Tibial nerve (tissue), 4 donors: ENCODE measurements at places on chromosomes 4 and X. TPM values are rescaled to one million over a fixed set of nuclear protein-coding genes. Genes with fewer than 3 reads are reported as not detected.

GRCh38 chr4:88446124-88446523 is 10.8 kb upstream of the HERC5 start:
- no peak for DNase-seq

AWAT2 gene
- total RNA-seq: not detected

MAP3K15 gene
- not detected for total RNA-seq

- no peak for DNase-seq
Observed at GRCh38 chr4:152079543-152080293, 318.9 kb upstream of the GATB start.

DNA sequence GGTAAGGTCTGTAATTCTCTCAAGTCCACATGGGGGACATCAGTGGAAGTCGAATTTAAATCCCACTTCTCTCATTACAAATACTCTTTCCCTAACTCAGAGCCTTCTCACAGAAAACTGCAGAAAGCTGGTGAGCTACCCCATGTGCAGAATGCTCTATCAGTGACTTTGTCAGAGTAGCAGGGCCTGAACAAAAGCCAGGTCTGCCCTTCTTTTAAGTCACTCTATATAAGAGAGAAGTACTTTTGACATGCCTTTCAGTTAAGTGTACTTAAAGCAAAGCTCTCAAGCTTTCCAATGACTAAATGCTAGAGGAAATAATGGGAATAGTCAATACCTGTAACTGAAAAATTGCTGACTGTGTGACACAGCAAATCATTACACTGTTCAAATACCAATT is 323.1 kb downstream of the KCNIP4 start:
- no peak for DNase-seq

SSX3 gene
- total RNA-seq: not detected

DUSP21 gene
- not detected for total RNA-seq

GRCh38 chr4:103484521-103484920 is 235.3 kb downstream of the TACR3 start:
- DNase-seq: no peak

SMIM31 gene
- not detected for total RNA-seq

DNA sequence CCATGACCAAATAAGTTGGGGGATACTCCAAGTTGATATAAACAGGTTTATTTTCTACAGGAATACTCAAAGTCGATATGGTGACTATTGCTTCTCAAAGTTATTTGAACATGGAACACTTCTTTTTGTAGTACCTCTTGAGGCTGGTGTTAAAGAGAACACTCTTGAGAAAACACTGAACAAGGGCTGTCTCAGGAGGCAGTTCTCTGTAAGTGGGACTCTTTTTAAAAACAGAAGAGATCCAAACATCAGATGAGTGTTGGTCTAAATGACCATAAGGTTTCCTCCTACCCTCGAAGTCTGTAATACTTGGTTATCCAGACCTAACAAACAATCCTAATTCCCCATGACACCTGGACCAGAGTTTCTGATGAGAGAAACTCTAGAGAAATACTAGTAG is 223.2 kb upstream of the TEX13C start:
- no peak for DNase-seq

DNA sequence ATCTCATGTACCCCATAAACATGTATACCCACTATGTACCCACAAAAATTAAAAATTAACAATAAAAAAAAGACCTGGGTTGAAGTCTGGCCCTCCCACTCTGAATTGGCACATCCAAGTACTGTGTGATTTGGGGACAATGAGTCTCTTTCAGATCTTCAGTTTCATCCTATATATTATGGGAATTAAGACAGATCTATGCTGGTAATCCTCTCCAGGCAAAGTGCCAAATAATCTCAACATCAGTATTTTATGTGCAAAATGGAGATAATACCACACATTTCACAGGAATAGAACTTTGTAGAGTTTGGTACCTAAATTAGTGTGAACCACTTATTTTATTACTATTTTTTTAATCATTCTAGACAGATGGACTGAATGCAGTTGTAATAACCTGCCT is 11.0 kb upstream of the SCD5 start:
- DNase-seq: no peak

GABRB1 gene
- not detected for total RNA-seq

- DNase-seq: no peak
Observed at GRCh38 chrX:3791449-3791848, 78.0 kb upstream of the PRKX start.

DNA sequence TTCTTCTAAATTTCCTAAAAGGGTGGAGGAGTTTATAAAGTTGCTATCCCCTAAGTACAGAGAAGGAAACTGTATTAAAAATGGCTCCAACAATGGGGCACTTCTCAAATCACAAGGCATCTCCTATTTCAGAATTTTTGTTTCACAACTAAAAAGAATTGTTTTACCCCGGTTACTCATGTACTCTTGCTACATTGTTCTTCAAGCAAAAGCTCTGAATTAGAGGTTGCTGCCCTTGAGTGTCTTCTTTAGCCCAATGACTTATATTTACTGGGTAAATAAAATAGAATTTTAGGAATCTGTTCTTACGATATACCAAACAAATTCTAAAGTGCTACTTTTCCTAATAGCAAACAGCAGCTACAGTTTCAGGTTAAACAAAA is 67.5 kb downstream of the PPEF2 start:
- DNase-seq: no peak

DNA sequence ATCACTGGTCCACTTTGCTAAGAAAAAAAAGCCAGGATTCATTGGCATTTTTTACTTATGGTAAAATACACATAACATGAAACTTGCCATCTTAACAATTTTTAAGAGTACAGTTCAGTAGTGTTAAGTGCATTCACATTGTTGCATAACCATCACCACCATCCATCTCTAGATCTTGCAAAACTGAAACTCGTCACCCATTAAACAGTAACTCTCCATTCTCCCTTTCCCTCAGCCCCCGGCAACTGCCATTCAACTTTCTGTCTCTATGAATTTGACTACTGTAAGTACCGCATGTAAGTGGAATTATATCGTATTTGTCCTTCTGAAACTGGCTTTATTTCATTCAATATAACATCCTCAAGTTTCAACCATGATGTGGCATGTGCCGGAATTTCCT is 56.3 kb upstream of the LNX1 start:
- DNase-seq: no peak

- DNase-seq: no peak
Observed at GRCh38 chr4:166839615-166840251, 394.6 kb downstream of the SPOCK3 start.

RAB39B gene
- 0.90 TPM for total RNA-seq

GRCh38 chrX:42050345-42050744 is 127.0 kb upstream of the CASK start:
- no peak for DNase-seq

DNA sequence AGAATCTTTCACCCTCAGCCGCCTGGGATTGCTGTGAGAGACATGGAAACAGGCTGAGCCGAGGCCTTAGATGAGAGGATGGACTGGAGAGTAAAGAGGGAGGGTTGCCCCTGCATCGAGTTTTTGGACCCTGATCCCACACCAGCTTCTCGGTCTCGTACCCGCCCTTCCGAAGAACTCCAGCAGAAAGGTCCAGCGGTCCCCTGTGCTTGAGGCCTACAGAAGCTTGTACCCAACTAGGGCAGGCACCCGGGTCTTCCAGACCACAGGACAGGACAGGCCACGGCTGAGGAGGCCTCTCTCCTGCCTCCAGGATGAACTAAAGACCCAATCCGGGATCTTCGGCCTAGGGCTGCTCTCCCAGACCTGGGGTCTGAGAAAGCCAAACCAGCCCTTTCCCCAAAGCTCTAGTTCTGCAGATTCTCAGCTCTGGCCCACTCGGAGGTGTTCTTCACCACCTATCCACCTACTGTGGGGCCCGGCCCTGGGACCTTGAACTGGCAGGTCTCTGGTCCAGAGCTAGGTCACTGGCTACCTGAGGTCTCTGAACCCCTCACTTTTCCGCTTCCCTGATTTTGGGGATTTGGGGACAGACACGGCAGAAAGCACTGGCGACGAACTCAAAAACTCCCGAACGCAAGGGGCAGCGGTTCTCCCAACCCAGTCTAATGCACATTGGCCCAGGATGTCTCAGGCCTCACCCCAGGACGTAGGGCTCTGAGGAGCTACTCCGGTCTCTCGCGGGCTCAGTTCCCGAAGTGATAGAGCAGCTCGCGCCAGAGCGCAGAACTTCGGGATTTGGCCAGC is 1.1 kb downstream of the NKX3-2 start:
- DNase-seq: no peak

DNA sequence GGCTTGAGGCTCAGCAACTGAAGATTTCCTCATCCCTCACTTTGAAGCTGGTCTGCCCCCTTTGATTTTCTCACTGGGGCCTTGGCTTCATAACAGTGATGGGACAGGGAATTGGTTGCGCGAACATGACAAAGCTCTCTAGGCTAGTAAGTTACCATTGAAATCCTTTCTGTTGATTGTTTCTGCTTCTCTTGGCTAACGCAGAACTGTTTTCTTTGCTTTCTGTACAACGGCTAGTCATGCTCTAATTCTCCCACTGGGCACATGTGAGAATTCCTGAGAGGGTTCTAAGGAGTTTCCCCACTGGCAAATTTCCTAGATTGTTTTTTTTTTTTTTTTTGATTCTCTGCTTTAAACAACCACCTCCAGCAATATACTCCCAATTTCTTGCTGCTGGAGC is 738.6 kb downstream of the PCDH7 start:
- no peak for DNase-seq

- no peak for DNase-seq
Observed at GRCh38 chrX:9330249-9330982, 134.4 kb upstream of the TBL1X start.

DNA sequence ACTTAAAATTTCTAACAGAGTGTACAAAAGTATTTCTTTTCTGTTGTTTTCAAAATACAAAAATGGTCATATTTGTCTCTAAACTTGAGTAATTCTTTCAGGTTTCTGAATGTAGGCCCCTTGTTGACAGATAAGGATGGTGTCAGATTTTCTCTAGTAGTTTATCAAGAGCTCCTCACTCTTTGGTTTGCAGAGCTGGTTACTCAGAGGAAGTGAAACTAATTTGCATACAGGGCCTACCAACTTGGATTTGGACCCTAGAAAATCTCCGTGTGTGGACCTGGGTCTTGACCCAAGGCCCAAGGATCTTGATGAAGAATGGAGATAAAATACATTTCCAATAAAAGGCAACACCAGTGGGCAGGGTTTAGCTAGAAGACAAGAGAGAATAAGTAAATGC is 433 bp upstream of the ADH6 start:
- no peak for DNase-seq

- no peak for DNase-seq
Observed at GRCh38 chrX:10725071-10725470, 104.7 kb upstream of the MID1 start.

ARR3 gene
- not detected for total RNA-seq

KDR gene
- total RNA-seq: 28.8 TPM

- no peak for DNase-seq
Observed at GRCh38 chr4:163587867-163588266, 93.4 kb downstream of the TMA16 start.

DNA sequence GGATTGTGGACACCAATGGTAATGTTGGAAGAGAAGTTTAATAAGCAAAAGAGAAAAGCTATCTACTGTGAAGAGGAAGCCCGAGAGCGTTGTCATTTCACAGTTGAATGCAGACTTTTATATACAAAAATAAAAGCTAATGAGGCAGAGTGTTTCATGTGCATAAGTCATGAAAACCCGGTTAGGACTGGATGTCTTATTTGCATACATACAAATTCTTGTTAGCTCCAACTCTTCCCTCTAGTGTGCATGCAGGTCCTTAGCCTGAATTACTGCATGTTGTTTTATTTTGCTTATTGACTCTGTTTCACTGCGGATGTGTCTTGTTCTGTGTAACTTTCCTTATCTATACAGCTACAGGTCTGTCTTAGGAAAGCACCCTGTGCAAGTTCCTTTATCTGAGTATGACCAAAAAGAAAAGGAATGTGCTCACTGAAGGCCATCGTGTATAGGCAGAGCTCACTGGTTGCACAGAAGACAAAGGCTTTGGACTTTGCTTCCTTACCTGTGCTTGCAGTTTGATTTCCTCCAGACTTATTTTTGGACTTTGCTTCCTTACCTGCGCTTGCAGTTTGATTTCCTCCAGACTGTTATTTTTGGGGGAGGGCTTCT is 25.1 kb upstream of the UGT2B11 start:
- no peak for DNase-seq

GRCh38 chrX:78831523-78831922 is 84.0 kb downstream of the LPAR4 start:
- no peak for DNase-seq

DNA sequence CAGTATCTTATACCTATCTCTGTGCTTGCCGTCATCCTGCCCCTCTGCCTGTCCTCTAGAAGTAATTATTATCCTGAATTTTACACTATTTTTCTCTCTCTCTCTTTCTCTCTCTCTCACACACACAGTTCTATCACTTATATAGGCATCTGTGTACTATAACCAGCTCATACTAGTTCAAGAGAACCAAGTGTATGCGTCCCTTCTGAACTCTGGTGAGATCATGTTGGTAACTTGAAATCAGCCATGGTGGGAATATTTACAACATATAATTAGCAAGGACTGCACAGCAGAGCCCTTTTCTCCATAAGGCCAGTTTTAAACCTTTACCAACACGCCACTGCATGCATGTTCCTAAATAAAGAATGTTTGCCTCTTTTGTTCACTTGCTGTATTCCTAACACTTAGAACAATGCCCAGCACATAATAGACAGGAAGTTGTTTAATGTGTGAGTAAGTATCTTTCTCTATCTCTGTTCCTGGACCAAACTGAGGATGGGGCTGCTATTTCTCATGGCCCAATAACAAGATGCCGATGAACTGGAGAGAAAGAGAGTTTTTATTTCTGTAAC is 51.1 kb upstream of the IL21 start:
- DNase-seq: no peak

DNA sequence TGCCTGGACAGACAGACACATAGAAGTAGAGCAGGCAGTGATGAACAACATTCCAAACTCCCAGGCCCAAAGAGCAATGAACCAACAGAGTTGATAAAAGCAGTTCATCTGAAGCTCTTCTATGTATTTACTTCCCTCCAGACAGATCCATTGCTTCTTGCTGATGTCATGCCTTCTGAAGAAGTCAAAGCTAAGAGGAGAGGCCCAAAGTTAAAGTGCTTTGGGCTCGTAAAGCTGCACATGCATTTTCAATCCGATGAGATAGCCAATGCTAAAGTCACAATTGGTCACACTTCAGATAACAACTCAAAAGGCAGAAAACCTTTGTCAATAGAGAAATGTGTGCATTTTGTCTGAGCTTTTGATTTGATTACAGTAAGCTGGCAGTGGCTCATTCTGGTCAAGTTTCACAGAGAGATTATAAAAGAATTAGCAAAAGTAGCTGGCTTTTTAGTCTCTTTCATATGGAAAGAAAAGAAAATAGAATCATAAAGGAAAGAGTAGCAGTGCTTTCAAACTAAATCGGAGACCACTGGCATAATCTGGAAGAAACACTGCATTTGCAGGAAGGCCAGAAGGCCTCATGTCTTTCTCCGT is 82.0 kb downstream of the GPC4 start:
- no peak for DNase-seq

- no peak for DNase-seq
Observed at GRCh38 chrX:108000751-108001150, 18.6 kb upstream of the TEX13B start.

SPIN2B gene
- 18.1 TPM for total RNA-seq

DNA sequence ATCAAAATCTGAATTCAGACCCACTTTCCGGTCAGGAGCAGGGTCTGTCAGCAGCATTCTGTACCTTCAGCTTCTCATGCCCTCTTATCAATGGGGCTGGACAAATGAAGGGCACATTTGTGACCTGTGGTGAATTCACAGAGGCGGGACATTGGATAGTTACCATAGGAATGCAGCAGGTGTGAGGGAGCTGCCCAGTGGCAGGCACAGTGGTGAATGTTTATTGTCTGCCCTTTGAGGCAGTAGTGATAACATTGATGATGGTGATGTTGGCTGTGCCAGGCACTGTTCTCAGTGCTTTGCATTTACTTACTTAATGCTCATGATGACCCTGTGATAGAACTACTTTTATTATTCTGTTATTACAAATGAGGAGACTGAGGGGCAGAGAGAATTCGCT is 101.2 kb upstream of the KIT start:
- no peak for DNase-seq

AFAP1 gene
- total RNA-seq: 34.9 TPM
